ENCODE measurements at places on chromosomes 13 and 19.

DNA sequence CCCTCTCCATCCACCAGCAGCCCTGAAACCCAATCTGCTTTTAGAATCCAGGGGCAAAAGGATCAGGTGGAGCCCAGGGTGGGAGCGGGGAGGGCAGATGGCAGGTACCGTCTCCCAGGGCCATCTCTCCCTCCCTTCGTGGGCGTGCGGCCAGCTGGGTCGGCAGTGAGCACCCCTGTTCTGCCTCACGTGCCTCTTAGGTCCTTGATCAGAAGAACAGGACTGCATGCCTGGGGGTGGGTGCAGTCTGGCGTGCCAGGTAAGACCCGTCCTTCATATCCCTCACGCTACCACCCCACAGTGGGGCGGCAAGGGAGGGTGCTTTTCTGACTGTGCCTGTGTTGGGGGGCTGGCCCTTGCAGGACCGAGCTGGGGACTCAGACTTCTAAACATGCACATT is 2.0 kb downstream of the SLC8A2 start:
- H3K27ac ChIP-seq = no peak overlapping the region
- peaks cover 27% of the 10 kb centered on the region for H3K4me1 ChIP-seq
- no peak overlapping the region for H3K4me3 ChIP-seq

DNA sequence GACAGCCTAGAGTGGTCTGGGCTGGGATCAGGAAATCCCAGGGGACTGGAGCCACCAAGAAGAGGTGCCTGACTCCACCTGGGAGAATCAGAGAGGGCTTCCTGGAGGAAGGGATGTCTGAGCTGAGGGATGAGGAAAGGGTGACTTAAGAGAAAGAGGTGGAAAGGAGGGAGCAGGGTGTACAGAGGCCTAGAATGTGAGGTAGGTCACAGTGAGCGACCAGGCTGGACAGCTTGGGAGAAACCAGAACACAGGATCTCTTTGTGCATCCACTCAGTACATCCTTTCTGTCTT is 1.0 kb downstream of the TBCB start:
- peaks cover 14% of the 10 kb centered on the region for H3K27me3 ChIP-seq
- no peak for DNase-seq
- peaks cover 49% of the 10 kb centered on the region for H3K4me1 ChIP-seq
- H3K4me3 ChIP-seq = peak overlapping the region; percentile 98
- H3K36me3 ChIP-seq = peaks cover 43% of the 10 kb centered on the region

DNA sequence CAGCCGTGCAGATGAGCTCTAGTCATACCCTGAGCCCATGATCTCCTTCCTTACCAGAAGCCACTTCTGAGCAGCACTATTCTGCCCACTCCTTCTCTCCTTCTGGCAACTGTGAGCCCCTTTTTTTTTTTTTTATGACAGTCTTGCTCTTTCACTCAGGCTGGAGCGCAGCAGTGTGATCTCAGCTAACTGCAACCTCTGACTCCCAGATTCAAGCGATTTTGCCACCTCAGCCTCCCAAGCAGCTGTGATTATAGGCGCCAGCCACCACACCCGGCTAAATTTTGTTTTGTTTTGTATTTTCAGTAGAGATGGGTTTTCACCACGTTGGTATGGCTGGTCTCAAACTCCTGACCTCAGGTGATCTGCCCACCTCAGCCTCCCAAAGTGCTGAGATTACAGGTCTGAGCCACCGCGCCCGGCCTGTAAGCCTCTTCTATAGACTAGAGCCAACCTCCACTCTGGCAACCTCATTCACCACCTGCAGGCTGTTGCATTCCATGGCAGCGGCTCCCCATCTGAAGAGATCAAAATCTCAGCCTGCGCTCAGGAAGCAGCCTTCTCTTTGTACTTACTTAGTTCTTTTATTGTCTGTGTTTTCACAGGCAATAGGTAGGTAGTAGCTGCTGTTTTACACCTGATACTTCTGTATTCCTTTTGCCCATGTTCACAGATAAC is 34.8 kb upstream of the NDFIP2 start:
- DNase-seq = no peak
- no peak overlapping the region for H3K4me3 ChIP-seq
- peaks cover 6% of the 10 kb centered on the region for H3K27me3 ChIP-seq
- H3K36me3 ChIP-seq = no peaks in the 10 kb centered on the region
- no peak overlapping the region for H3K27ac ChIP-seq

GRCh38 chr19:343941-344624 is 513 bp downstream of the MIER2 start:
- H3K27ac ChIP-seq = peak overlapping the region; percentile 4
- H3K4me1 ChIP-seq = peaks cover 36% of the 10 kb centered on the region
- peak; percentile 69 for DNase-seq
- H3K36me3 ChIP-seq = peaks cover 48% of the 10 kb centered on the region
- H3K4me3 ChIP-seq = peak overlapping the region; percentile 88
- peaks cover 34% of the 10 kb centered on the region for H3K27me3 ChIP-seq

GRCh38 chr19:17942181-17942580 is 9.4 kb downstream of the CCDC124 start:
- DNase-seq = no peak
- H3K36me3 ChIP-seq = peaks cover 8% of the 10 kb centered on the region
- no peaks in the 10 kb centered on the region for H3K27me3 ChIP-seq

GRCh38 chr13:26500618-26501320 is 56.7 kb upstream of the WASF3 start:
- H3K4me1 ChIP-seq = peaks cover 50% of the 10 kb centered on the region
- H3K36me3 ChIP-seq = no peaks in the 10 kb centered on the region
- DNase-seq = no peak
- no peak overlapping the region for H3K4me3 ChIP-seq

DNA sequence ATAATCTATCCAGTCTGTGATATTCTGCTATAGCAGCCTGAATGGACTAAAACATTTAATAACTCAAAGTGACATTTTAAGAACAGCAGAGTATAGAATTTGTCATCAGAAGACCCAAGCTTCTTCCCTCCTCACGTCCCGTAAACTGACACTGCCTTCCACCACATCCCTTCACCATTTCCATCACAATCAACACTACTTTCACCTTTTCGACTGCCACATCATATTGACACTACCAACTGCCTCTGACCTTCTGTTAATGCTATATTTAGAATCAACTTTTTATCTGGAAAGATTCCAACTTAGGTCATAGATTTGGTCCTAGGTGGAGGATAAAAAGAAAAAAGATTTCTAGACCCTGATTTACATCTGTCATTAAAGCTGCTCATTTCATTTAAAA is 39.6 kb downstream of the STOML3 start:
- no peak overlapping the region for H3K27ac ChIP-seq
- no peaks in the 10 kb centered on the region for H3K36me3 ChIP-seq
- no peaks in the 10 kb centered on the region for H3K4me1 ChIP-seq
- H3K27me3 ChIP-seq = peaks cover 10% of the 10 kb centered on the region
- no peak overlapping the region for H3K4me3 ChIP-seq
- DNase-seq = no peak

DNA sequence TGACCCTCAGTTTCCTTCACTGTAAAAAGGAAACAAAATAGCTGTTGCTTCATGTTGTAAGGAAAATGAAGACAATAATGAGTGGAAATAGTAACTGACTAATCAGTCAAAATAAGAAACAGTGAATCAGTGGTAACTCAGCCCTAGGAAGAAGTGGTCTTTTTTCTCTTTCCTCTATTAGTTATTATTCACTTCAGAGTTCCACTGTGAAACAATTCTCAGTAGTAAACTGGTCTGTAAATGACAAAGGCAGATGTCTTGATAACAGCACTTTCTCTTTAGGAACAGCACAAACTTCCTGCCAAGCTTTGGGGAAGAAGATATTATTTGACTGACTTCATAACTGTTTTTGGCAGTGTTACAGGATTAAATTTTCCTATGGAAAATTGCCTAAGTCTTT is 600.5 kb upstream of the KLHL1 start:
- peaks cover 9% of the 10 kb centered on the region for H3K4me1 ChIP-seq
- no peaks in the 10 kb centered on the region for H3K27me3 ChIP-seq
- no peak overlapping the region for H3K27ac ChIP-seq
- no peaks in the 10 kb centered on the region for H3K36me3 ChIP-seq

DNA sequence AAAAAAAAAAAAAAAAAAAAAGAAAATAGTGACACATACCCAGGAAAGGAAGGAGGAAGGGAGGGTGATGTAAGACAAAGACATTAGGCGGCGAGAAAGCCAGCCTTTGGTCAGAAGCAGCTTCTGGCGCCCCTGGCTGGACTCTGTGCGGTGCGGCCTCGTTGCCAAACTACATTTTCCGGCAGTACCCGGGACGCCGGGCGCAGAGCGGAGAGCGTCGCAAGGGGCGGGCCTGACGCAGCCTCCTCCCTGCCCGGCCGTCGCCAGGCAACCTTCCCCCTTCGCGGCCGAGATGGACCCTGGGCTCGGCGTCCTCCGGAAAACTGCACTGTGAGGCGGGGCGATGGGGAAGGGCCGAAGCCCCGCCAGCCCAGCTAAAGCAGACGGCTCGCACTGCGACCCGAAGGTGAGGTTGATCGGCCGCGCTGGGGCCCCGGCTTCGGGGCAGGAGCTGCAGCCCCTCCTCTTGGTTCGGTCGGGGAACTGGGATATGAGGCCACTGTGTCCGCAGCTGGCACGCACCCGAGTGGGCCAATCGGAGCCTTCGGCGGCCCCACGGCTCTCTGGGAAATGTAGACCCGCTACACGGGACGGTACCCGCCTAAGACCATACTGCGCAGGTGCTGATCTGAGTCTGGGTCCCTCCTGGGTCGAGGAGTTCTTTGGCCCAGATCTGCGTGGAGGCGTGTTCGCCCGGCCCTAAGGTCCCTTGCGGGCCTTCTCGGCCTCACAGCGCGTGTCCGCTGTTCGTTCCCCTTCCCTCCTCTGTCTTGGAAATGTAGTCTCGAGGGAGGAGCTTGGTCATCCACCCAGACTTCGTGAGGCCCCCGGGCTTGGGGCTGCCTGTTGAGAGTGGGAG is 2.3 kb upstream of the MZF1 start:
- H3K27ac ChIP-seq = peak overlapping the region; percentile 97
- H3K27me3 ChIP-seq = peaks cover 5% of the 10 kb centered on the region
- peak; percentile 88 for DNase-seq
- H3K4me1 ChIP-seq = peaks cover 61% of the 10 kb centered on the region
- H3K36me3 ChIP-seq = peaks cover 8% of the 10 kb centered on the region

DNA sequence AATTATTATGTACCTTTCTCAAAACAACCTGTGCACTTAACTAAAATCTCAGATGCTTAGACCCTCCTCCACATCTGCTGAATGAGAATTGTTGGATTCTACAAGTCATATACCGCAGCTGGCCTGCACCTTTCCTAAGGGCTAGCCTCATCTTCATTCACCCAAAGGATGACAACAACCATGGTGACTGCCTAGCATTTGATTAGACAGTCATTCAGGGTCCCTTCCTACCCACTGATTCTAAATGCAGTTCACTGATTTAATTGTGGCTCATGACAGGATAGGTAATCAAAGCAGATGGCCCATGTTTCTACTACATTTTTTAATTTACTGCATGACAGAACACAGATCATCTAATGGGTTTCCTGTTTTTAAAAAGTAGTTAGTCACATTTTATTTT is 551.9 kb upstream of the SLC10A2 start:
- H3K27ac ChIP-seq = no peak overlapping the region
- no peak overlapping the region for H3K4me3 ChIP-seq
- H3K4me1 ChIP-seq = no peaks in the 10 kb centered on the region

- H3K4me3 ChIP-seq = no peak overlapping the region
- H3K36me3 ChIP-seq = no peaks in the 10 kb centered on the region
- H3K27ac ChIP-seq = no peak overlapping the region
- no peak for DNase-seq
- no peaks in the 10 kb centered on the region for H3K4me1 ChIP-seq
These were observed 25.5 kb downstream of the PLA2G4C start for GRCh38 chr19:48085076-48085475.

DNA sequence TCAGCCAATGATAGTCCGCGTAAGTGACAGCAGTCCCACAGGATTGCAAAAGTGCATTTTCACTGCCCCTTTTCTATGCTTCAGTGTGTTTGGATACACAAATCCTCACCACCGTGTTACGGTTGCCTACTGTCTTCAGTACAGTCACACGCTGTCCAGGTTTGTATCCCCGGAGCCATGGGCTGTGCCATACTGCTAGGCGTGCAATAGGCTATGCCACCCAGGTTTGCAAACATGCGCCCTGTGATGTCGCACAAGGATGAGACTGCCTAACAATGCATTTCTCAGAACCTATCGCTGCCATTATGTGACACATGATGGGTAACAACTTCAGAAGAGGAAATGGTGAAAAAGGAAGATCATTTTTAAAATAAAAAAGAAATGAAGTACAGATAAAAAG is 16.8 kb upstream of the ADPRHL1 start:
- H3K4me3 ChIP-seq = no peak overlapping the region
- H3K27ac ChIP-seq = no peak overlapping the region
- H3K36me3 ChIP-seq = peaks cover 87% of the 10 kb centered on the region
- DNase-seq = no peak

DNA sequence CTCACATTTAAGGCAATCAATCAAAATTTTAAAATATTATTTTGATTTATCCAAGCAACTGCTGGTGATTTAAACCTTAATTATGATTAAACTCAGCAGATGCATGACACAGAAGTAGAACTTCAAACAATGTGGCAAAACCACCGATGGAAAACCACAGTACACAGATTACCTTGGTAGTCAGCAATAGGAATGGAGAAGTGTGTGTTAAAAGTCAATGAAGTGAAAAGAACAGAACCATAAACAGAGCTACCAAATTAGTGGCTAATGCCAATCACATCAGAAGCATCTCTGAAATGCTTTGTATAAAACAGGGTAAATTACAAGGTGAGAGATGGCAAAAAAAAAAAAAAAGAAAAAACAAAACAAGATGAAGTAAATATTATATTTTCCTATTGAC is 31.2 kb downstream of the KATNAL1 start:
- no peaks in the 10 kb centered on the region for H3K27me3 ChIP-seq
- H3K4me3 ChIP-seq = no peak overlapping the region
- no peak for DNase-seq
- H3K36me3 ChIP-seq = peaks cover 67% of the 10 kb centered on the region
- H3K4me1 ChIP-seq = no peaks in the 10 kb centered on the region

DNA sequence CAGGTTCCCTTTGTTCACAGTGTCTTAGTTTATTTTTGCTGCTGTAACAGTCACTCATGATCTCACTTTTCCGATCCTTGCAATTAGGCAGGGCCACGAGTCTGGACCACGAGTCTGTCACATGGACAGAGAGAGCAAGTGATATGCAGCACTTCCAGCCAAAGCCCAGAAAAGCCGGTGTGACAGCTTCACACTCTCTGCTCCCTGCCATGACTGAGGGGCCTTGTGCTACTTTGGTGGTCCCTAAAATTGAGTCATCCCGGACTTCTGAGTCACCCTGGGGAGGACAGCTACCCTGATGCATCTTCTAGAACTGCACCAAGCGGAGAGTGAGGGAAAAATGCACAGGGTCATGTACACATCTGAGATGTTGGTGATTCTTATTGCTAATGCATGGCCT is 179.6 kb downstream of the EFNB2 start:
- H3K4me1 ChIP-seq = peaks cover 30% of the 10 kb centered on the region
- no peak for DNase-seq
- H3K27me3 ChIP-seq = no peaks in the 10 kb centered on the region
- H3K4me3 ChIP-seq = no peak overlapping the region

Measured in nephron progenitor cell (in vitro differentiated cells).